ENCODE measurements at places on chromosomes 7 and 10.

DNA sequence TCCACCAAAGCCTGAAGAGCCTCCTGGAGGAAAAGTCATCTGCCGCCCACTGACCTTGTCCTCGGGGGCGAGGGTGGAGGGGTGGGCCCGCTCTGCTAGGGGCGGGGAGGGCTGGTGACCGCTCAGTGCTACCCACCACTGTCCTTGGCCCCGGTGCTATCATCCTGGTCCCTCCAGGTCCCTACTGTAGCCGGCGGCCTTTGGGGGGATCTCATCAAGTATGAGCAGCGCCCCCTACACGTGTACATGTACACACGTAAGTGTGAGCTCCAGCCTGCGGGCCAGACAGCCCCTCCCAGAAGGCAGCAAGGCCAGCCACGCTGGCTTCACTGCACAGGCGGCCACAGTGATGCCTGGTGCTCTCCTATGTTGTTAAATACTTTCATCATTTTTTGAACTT is 19.6 kb downstream of the TTYH3 start:
- DNase-seq: no peak

GRCh38 chr10:2494399-2494798 is 572.9 kb upstream of the PFKP start:
- no peak for DNase-seq

DNA sequence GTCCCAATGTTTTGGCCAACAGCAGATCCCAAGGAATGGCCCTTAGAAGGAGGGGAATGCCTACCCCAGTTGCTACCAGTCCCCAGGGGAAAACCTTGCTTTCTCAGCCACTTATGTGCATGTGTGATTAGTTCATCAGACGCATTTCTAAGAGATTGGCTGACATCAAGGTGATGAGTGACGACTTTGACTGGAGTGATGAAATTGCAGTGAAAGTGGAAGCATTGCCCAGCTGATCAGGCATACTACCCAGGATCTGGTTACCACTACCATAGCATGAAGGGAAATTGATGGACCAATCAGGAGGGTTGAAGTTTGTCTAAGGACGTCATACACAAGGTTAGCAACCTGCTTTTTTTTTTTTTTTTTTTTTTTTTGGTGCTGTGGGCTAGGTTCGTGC is 90.3 kb upstream of the ELMO1 start:
- no peak for DNase-seq

DNA sequence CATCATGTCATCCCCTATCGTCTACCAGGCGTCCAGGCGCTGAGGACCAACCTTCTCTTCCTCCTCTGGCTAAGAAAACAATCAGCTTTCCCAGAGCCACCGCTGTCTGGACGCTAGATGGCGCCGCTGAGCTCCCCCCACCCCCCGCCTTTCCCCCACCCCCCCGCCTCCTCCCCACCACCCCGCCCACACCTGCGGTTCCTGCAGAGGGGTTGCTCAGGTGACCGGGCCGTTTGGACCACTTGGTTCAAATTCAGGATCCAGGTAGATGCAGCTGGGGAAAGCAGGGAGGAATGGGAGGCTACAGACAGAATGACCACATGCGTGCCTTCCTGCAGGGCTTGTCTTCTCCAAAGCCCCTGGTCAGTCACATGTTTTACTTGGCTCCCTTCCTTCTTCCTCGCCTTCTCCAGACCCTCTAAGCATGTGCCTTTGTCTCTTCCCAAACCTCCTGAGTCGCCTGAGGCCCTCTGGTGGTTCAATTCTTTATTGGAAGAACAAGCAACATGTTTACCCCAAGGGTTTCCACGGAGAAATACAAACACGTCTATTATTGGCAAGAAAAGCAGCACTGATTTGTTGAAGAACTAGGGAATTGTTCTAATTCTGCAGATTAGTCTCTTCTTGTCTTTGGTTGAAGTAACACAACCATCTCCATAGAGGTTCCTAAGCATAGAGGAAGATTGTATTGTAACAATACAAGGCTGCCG is 24.7 kb downstream of the AOC1 start:
- peak; percentile 81 for DNase-seq

DNA sequence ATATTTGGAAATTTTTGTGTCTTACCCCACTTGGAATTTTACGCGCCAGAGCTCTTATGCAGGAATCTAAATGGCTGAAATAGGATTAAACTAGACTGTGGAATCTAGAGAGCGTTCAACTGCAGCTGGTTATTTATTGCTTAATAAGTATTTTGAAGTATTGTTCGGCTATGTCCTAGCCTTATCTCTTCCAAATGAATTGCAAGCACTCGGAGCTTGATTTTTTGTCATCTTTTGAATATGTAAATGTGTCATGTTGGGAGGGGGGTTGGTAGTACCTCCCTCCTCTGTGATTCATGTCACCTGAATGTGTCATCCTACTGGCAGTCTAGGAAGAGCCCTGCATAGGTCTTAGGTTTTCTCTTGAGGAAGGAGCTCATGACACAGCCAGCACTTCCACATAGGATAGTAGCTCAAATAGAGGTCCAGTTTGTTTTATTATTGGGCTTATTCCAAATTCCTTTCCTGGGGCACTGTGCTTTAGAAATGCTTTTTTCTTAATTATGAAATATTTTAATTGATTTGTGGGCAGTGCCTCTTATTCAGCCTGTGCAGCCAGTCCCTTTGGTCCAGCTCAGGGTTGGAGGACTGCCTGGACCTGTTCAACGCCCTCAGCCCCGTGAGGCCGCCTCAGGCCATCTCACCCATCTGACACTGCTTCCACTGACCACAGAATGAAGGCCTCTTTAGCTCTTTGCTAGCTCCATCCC is 22.5 kb upstream of the TRIL start:
- no peak for DNase-seq

GRCh38 chr10:17537281-17537680 is 79.9 kb downstream of the HACD1 start:
- DNase-seq: no peak

DNA sequence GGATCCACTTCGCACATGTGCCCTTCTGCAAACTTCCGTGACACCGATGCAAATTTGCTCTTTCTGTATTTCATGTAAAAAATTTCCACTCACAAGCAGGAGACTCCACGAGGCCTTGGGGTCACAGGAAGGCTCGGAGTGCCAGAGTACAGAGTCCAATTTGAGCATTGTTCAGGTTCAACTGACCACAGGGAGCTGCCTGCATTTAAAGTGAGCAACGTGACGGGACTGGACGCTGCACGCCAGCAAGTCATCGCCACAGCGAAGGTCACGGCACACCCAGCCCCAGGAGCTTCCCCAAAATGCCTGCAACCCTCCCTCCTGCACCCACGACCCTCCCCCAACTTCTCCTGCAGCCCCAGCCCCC is 41.5 kb upstream of the NKX6-2 start:
- no peak for DNase-seq

GRCh38 chr10:58352956-58353610 is 18.3 kb downstream of the UBE2D1 start:
- DNase-seq: no peak

GRCh38 chr7:114026486-114027089 is 107.8 kb upstream of the PPP1R3A start:
- DNase-seq: peak; percentile 18

GRCh38 chr7:68684996-68685395 is 913.3 kb upstream of the AUTS2 start:
- no peak for DNase-seq

DNA sequence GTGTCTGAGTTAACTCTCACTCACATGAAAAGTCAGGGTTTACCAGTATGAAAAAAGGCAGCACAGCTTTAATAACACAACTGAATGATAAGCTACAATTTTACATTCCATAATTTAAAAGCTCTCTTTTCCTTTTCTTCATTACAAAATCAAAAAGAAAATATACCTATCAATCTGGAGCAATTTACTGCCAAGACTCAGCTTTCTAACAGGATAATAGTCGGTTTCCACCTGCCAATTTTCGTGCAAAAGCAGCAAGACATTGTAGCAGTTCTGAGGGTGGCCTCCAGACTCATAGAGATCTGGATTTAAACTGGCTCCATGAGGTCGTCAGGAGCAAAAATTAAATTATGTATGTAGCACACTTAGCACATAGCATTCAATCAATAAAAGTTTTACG is 191.0 kb downstream of the GLI3 start:
- no peak for DNase-seq

DNA sequence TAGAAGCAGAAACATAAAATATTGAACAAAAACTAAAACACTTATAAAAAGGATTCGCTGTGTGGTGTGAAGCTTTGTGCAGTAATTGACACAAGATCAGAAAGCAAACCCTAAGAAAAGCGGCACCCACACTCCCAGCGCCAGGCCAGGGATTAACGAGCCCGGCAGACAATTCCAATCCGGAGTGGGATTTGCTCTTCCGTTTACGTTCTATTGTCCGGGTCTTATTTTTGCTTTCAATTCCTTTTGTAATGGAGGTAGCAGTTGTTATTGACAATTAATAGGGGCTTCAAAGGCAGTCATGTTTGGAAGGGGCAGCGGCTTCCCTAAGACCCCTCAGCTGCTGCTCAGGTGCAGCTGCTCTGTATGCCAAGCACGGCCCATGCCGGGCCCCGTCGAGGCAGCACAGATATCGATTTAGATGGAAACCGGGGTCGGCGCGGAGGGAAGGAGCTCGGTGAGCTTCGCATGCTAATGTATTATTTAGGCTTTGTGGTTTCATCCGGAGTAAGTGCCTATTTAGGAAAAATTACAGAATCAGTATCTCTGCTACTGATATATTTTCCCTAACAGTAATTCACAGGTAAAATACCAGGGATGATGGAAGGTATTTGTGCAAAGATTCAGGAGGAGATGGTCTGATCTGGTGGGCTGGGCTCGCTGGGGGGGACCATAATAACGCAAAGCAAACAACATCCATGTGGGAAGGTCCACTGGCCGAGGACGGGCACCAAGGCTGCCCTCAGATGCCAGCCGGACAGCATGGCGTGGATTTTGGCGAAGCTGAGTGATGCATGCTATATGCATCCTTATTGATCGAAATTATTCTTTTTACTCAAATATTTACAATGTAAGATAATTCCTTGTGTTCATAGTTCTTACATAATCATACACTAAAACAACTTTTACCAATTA is 561.7 kb downstream of the PTPRN2 start:
- DNase-seq: no peak

DNA sequence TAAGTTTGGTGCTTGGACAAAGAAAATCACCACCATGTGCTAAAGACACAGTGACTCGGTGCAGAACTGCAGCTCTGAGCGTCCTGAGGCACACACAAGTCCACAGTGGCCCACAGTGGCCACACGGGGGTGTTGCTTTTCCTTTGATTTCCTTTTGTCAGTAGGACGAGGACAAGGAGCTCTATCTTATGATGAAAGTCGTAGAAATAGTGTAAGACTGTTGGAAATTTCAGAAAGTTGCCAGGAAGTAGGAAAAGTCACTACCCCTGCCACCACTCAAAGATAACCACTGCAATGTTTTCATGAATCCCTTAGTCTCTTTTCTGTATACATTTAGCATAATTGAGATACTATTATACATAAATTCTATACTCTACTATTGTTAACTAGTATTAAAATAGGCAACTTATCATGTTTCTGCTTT is 146.0 kb downstream of the TNS3 start:
- DNase-seq: peak; percentile 74

DNA sequence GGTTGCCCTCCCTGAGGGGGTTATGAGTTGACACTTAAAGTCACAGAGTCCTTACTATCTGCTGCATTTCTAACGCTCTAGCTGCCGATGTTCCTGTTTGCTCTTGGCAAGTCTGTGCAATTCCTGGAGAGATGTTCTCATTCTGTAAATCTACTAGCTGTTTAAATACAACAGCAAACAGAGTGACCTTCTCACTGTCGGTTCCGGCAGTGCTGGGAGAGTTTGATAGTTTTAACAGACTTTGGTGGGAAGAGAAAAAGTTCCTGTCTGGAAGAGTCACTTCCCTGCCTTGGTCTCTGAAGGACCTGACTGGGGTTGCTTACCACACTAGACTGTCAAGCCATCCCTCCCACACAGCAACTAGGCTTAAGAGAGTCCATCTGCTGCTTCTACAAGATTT is 63.3 kb upstream of the ELMO1 start:
- no peak for DNase-seq

DNA sequence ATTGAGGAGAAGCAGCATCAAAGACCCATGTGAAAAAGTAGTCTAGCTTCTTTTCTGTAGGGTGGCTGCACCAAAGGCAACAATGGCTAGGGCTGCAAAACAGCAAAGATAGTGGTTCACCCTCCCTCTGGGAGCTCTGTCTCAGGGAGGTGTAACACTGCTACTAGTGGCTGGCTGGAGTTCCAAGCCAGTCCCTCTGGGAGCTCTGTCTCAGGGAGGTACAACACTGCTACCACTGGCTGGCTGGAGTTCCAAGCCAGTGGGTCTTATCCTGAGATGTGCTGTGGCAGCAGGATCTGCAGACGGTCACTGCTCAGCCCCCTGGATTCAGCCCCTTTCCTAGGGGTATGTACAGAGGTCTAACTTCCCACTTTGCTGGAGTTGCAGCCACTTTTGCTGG is 37.9 kb upstream of the TMEM140 start:
- DNase-seq: no peak

- no peak for DNase-seq
These were observed 228.4 kb upstream of the INHBA start for GRCh38 chr7:41931263-41931646.

DNA sequence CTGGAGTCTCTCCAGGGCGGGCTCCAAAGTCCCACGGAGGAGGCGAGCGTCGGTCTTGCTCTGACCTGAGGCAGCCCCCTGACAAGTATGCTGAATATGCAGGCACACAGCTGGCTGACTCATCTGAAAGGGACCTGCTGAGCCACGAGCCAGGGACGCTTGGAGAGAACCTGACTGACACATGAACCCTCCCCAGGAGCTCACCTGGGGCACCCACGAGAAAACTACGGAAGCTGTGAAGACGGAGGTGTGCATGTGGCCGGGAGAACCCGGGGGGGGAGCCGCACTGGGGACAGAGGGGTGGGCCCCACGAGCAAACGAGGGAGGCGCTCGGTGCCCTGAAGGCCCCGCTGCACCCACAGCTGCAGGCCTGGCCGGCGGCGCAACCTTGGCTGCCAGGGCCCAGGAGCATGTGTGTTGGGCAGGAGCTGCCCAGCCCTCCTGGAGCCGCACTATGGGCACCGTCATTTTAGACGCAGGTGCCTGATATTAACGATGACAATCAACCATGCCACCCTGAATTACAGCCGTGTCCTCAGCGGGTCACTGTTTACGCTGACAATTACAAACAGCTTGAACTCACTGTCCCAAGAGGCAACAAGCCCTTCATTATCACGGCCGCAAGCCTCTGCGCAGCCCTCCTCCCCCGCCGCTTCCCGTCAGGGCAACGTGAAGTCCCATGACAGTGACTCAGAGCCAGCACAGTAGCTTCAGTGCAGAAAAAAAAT is 64.7 kb downstream of the DIP2C start:
- DNase-seq: peak; percentile 79

- DNase-seq: no peak
These were observed 194.8 kb upstream of the ZNF32 start for GRCh38 chr10:43843321-43844101.

- DNase-seq: no peak
These were observed 285.0 kb upstream of the HABP2 start for GRCh38 chr10:113267619-113268562.

DNA sequence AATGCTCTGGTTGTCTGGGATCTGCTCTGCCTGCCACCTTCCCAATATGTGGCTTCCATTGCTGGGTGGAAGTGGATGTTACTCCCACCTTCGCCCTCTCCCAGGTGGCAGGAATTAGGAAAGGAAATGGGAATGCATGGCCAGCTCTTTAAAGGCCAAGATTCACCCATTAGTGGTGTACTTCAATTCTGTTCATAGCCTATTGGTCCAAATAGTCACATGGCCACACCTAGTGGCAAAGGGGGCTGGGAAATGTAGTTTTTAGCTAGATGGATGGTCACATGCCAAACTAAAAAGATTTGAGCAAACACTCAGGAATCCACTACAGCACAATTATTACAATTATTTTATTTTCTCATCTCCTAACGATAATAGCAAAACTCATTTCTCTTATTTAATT is 135.1 kb downstream of the NPY start:
- DNase-seq: no peak

- DNase-seq: no peak
These were observed 137.5 kb upstream of the C1GALT1 start for GRCh38 chr7:7044806-7045205.

Data from heart right ventricle (tissue), 16 donors.